Fibroblast of villous mesenchyme (primary cell): ENCODE measurements at places on chromosomes 6 and 20. TPM values are rescaled to one million over a fixed set of nuclear protein-coding genes. Genes with fewer than 3 reads are reported as not detected.
A peak's percentile ranks its signal among the peaks of the same experiment; 100 is the strongest.

DNA sequence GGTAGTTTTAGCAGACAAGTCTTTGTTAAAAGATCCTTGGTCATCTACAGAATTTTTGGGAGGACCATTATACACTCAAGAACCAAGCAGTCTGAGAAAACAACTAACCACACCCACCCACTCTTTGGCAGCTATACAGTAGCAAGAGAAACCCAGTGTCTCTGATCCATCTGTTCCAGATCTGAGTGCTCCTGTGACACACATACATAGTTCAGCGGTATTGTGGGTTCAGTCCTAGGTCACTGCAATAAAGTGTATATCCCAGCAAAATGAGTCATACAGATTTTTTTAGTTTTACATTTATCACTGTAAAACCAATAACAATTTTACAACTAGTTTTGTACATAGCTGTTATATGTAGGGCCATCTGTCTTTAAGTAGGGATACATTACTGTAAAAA lies 47.4 kb upstream of the PAK5 start:
- peak; percentile 20 for DNase-seq

DNA sequence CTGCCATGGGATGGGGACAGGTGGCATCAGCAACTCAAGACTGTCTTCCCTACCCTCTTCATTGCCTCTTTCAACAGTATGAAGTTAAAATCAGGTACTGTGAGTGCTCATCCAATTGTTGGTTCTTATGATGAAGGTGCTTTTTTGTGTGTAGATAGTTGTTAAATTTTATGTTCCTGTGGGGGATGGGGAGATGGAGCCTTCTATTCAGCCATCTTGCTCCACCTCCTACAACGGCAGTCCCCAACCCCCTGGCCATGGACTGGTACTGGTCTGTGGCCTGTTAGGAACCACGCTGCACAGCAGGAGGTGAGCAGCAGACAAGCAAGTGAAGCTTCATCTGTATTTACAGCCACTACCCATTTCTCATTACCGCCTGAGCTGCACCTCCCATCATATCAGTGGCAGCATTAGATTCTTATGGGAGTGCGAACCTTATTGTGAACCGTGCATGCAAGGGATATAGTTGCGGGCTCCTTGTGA lies 47.8 kb upstream of the TOP1 start:
- no peak for DNase-seq

- no peak for DNase-seq
Measured at GRCh38 chr20:59320854-59321647, 20.6 kb downstream of the EDN3 start.

- no peak for DNase-seq
Measured at GRCh38 chr6:109302176-109302575, 80.1 kb downstream of the CD164 start.

- peak; percentile 74 for DNase-seq
Measured at GRCh38 chr6:57193177-57193576, 21.1 kb downstream of the BAG2 start.

OTOR gene
- not detected in 2 replicates for total RNA-seq

PREP gene
- 14.2 and 19.0 TPM in 2 replicates for total RNA-seq

RAMACL gene
- total RNA-seq = 0.43 and 0.97 TPM in 2 replicates

DLK2 gene
- 0.64 and 1.7 TPM in 2 replicates for total RNA-seq

ZSCAN31 gene
- 3.5 and 3.9 TPM in 2 replicates for total RNA-seq
